HepG2 (cell line): ENCODE measurements at places on chromosomes 11 and 22. TPM values are rescaled to one million over a fixed set of nuclear protein-coding genes. Genes with fewer than 3 reads are reported as not detected.

- no peaks in the 10 kb centered on the region for H3K27me3 ChIP-seq
- H3K4me1 ChIP-seq, result no peaks in the 10 kb centered on the region
- DNase-seq, result no peak
- H3K4me3 ChIP-seq, result no peak overlapping the region
- no peak overlapping the region for H3K27ac ChIP-seq
Measured at GRCh38 chr11:19558189-19558986, 154.2 kb upstream of the NAV2 start.

- H3K27me3 ChIP-seq, result no peaks in the 10 kb centered on the region; the same call in 1 of the 2 replicates
- no peaks in the 10 kb centered on the region for H3K4me1 ChIP-seq
- H3K27ac ChIP-seq, result no peak overlapping the region
- no peaks in the 10 kb centered on the region for H3K36me3 ChIP-seq
Measured at GRCh38 chr11:72534371-72535193, 100.3 kb upstream of the CLPB start.

DNA sequence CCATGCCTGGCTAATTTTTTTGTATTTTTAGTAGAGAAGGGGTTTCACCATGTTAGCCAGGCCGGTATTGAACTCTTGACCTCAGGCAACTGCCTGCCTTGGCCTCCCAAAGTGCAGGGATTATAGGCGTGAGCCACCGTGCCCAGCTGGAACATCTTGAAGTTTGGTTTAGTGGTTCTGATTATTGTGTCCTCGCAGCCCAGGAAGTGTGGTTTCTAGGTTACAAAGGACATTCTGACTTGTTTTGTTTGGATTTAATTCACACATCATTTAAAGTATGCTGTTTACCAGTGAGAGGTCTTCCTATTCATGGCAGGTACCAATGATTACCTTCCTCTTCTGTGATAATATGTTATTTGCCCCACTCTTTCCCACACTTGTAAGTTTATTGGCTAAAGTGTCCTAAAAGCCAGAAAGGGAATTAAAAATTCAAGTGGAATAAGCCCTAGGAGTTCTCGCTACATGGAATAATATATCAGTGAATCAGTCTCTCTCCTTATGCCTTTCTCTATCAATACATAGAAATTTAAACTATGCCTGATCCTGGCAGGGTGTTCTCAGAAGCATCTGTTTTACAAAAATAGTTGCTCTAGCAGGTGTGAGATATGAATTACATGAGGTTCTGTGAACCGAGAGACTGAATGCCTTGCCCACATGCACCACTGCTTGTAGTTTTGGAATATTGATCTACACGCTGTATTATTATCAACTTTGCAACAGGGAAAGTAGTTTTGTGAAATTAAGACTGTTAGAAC, 263.1 kb downstream of the DDX10 start:
- H3K4me1 ChIP-seq, result no peaks in the 10 kb centered on the region
- H3K27me3 ChIP-seq, result no peaks in the 10 kb centered on the region
- DNase-seq, result no peak

The MMP11 gene
- total RNA-seq, result 2.7 and 8.9 TPM in 2 replicates

The FGF19 gene
- not detected in 2 replicates for total RNA-seq

The TMPRSS6 gene
- 1.5 and 4.2 TPM in 2 replicates for total RNA-seq

The TYR gene
- not detected in 2 replicates for total RNA-seq
